ENCODE measurements at places on chromosomes 3 and 15.

DNA sequence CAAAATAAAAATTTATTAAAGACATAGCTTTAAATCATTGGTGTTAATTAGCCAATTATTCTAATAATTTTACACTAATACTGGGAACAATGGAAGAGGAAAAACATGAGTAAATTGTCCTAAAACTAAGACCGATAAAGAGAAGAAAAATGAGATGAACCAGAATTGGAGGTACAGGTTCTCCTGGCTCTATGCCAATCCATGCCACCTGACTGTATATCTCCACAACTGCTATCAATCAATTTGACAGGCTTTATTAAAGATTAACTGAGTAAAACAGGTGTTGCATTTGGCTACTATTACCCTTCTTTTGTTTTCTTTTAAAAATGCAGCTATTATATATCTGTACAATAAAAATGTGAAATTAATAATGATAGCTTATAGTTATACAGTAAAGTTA, 850.0 kb downstream of the CADM2 start:
- no peak for DNase-seq

DNA sequence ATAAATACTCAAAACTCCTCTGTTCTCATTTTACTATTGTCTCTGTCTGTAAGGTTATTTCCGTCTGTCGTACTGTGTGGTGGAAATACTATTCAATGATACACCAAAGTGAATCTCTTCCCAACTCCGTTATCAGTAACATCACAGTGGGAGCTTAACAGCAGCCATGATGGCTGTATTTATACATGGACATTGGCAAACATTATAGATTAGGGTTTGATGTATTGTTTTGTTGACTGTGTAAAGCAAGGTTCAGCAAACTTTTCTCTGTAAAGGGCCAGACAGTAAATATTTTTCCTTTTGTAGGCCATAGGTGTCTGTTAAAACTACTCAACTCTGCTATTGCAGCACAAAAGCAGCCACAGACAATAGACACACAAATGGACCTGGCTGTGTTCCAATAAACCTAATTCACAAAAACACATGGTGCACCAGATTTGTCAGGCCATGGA, 23.2 kb downstream of the LIPC start:
- no peak for DNase-seq

GRCh38 chr15:100592898-100593297, 9.1 kb downstream of the LINS1 start:
- peak; percentile 39 for DNase-seq

GRCh38 chr3:46561951-46562350, 4.2 kb downstream of the LRRC2 start:
- peak; percentile 30 for DNase-seq

DNA sequence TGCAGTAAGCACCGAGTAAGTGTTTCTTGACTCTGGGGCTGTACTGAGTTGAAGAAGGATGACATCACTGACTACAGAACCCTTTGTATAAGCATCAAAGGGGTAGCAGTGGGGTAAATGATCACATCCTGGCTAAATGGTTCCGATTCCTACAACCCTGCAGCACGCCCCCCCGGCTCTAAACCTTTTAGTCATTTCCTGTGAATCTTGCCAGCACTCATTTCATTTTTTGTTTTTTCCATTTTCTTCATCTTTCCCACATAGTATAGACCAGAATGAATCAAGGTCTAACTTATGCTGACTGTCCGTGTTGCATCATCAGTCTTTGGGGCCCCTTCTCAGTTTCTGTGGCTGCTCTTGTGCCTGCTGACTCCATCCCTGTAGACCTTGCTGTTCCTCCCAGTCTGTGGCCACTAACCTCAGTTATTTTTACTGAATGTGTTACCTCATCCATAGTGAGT, 383.1 kb upstream of the TPRG1 start:
- peak; percentile 96 for DNase-seq

GRCh38 chr3:46693892-46694226, 380 bp upstream of the ALS2CL start:
- peak; percentile 20 for DNase-seq
